ENCODE measurements at places on chromosomes 5 and 9. TPM values are rescaled to one million over a fixed set of nuclear protein-coding genes. Genes with fewer than 3 reads are reported as not detected.

SPEF2 gene
- total RNA-seq: 9.3 TPM

CER1 gene
- not detected for total RNA-seq

RAD1 gene
- total RNA-seq: 38.3 TPM

FGFR4 gene
- total RNA-seq: 2.4 TPM

CRB2 gene
- 0.06 TPM for total RNA-seq

CFAP157 gene
- total RNA-seq: not detected

SPINK7 gene
- not detected for total RNA-seq

DNA sequence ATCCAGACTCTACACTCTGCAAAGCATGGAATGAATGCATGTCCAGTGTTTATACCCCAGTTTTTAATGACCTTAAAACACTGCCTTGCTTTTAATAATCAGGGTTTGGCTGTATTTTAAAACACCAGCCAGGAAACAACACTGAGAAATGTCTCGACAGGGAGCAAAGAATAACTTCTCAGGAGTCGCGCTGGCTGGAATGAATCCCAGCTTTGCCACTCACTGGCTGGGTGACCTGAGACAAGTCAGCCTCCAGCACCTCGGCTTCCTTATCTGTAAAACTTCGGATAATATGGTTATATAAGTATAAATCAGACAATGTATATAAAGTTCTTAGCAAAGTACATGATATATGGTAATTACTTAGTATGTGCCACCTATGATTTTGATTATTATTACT, 505.0 kb downstream of the SPOCK1 start:
- no peak for ATAC-seq

- peak; percentile 65 for ATAC-seq
These were observed 29.4 kb upstream of the CKMT2 start for GRCh38 chr5:81203729-81204128.

GRCh38 chr9:124778575-124779367, 1.8 kb downstream of the OLFML2A start:
- ATAC-seq: no peak

DNA sequence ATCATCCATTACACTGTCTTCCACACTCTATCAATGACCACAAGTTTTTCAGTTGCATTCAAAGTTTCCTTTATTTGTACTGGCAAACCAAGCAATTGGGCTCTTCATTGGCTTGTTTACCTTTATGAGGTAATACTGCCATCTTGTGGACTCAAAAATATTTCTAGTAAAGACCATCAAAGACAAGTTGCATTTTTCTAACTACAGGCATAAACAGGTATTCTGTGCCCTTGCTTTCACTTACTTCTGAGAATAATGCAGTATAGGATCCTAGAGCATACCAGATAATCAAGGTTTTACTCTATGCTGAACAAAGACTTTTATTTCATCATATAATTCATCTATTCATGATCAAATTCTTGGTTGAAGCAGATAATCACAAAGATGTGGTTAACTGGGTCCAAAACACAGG, 173.7 kb upstream of the POU5F2 start:
- ATAC-seq: peak; percentile 37

DNA sequence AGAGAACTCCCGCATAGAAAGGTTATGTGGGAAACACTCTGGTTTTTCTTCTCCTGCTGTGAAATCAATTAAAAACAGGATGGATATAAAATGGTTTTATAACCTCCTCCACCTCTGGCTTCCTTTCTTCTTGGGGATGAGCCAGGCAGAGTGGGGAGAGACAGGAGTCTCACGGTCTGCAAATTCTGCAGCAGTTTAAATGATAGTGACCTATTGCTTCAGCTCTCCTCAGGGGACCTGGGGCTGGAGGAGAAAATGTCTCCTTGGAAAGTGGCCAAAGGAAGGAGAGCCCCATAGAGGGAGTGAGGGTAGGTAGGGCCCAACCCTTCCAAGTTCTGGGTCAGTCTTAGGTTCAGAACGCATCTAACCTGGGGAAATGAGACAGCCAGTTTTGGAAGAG, 118.8 kb downstream of the MTX3 start:
- no peak for ATAC-seq

DNA sequence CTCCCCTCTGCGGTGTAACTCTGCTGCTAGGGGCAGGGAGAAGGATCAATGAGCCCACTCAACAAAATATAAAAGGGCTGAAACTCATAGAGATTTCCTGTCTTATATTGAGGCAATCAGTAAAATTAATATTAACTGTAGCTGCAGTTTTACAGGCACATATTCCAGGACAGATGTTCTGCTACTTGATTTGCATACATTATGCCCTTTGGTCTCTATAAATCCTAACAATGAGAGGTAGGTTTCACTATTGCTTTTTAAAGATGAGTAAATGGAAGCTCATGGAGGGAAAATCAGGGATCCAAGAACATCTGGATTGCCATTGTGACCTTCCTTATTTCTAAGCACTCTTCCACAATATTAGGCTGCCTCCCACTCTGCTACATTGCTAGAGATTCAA, 23.5 kb upstream of the TRIM32 start:
- no peak for ATAC-seq

- peak; percentile 58 for ATAC-seq
These were observed 148.0 kb downstream of the TARS1 start for GRCh38 chr5:33588654-33589372.

GRCh38 chr5:171721464-171721863, 64.2 kb upstream of the SMIM23 start:
- no peak for ATAC-seq

- ATAC-seq: no peak
These were observed 4.2 kb downstream of the SCGB3A2 start for GRCh38 chr5:147882586-147883313.

- no peak for ATAC-seq
These were observed 176.6 kb upstream of the KCNN2 start for GRCh38 chr5:114185274-114185673.

GRCh38 chr5:81232464-81233079, 550 bp upstream of the CKMT2 start:
- no peak for ATAC-seq

- no peak for ATAC-seq
These were observed 89.2 kb downstream of the TEK start for GRCh38 chr9:27198190-27198589.

DNA sequence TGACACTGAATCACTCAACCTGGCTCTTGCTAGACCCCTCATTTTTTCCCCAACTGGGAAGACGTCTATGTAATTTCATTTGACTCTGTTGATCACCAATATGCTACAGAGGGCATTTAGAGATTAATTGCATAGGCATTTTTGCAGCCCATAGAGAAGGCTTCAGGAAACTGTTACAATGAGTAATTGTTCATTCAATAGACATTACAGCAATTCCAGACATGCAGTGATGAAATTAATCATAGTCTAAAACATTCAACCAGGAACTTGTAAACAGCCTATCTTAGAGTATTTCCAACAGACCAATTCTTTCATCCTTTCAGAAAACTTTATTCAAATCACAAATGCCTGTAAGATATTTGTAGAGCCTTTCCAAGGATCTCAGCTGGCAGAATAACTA, 122.3 kb downstream of the MARCHF11 start:
- no peak for ATAC-seq

DNA sequence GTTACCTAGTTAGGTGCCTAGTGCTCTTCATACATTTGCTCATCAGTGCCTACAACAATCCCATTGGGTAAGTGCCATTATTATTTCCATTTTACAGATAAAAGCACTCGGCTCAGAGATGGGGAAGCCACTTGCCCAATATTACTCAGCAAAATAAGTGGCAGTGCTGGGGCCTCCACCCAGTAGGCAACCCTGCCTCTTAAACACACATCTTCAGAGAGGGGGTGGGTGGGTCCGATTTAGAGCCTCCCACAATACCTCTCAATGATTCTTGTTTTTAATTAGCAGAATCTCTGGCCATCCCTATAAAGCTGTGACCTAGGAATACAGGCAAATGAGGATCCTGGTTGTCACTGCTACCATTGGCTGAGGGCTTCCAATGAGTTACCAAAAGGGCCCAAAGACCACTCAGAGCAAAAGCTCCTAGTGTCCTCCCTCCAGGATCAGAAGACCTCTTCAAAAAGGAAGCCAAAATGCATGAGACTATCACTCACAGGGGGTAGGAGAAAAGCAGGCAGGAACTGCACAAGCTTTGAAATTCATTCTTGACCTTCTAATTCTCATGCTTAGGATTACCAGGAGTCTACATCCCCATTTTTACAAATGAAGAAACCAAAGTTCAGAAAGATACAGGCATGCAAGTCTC, 36.1 kb upstream of the UBE2D2 start:
- ATAC-seq: no peak

- ATAC-seq: no peak
These were observed 269.6 kb downstream of the ELAVL2 start for GRCh38 chr9:23556459-23556858.

DNA sequence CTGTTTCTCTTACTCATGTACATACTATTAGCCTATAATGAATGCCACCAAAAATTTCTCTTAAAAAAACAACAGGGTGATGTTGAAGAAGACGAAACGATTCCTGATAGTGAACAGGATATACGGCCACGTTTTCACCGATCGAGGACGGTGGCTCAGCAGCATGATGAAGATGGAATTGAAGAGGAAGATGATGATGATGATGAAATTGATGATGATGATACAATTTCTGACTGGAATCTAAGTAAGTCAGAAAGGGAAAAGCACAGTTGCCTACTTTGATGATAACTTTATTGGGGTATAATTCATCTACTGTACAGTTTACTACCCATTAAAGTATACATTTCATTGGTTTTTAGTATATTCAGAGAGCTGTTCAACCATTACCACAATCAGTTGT, 66.5 kb downstream of the TNPO1 start:
- ATAC-seq: no peak

Measured in activated T-helper 17 cell treated with anti-CD3 and anti-CD28 coated beads, Interleukin-2, amount 50 U/mL, for 72 hours (primary cell).